Activated naive CD8-positive, alpha-beta T cell treated with anti-CD3 and anti-CD28 coated beads, Interleukin-2, amount 50 U/mL, for 16 hours (primary cell): ENCODE measurements at places on chromosomes 2 and 18.

DNA sequence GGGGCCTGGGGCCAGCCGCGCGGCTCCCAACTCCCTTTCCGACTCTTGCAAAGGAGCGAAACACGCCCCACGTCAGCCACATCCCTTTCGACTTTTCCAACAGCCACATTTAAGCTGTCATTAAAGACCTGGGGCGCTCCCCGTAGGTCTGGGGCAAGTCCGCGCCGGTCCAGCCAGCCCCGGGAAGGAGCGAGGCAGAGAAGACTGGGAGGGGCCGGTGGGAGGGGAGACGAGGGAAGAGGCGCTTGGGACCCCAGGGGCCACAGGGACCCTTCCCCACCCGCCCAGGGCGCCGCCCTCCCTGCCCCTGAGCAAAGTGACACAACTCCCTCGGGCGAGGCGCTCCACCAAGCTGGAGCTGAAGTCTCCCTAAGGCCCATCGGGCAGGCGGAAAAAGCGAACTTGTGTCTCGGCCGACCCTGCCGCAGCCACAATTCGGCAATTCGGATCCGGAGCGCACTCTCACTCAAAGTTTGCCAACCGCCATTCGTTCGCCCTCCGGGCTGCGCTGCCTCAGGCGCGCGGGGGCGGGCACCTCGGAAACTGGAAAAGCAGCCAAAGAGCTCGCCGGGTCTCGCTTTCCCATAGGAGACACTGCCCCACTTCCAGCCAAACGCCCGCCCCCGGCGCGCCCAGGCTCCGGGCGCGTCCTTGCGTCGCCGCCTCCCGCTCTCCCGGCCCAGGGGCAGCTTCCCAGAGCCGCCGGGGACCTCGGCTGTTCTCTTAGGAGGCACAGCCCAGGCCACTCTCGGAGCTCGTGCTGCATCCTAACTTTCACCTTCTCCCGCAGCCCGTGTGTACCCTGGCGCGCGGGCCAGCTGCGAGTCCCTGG is 1.1 kb upstream of the KCTD1 start:
- DNase-seq: no peak

DNA sequence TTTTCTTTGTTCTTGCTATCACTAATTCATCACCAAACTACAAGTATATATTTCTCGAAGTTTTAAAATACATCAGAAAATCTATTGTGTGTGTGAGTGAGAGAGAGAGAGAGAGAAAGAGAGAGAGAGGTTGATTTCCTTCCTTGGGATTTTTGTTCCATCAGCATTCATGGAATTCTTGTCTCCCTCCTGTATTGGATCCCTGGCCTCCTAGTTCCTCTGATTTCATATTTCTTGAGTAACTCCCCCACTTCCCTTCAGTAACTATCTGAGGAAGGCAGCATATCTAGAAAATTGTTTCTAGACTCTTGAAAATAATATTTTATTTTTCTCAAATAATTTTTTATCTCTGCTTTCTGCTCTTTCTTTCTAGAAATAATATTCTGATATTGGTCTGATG is 13.3 kb upstream of the ACTR2 start:
- DNase-seq: no peak

GRCh38 chr2:158582670-158583069 is 125.9 kb downstream of the PKP4 start:
- no peak for DNase-seq

- no peak for DNase-seq
Observed at GRCh38 chr2:182097571-182098164, 112.0 kb downstream of the PPP1R1C start.

- DNase-seq: no peak
Observed at GRCh38 chr2:43212931-43213330, 13.5 kb downstream of the ZFP36L2 start.

GRCh38 chr2:37857575-37858399 is 67.3 kb upstream of the RMDN2 start:
- no peak for DNase-seq

- no peak for DNase-seq
Observed at GRCh38 chr2:120583851-120584570, 151.7 kb upstream of the GLI2 start.

DNA sequence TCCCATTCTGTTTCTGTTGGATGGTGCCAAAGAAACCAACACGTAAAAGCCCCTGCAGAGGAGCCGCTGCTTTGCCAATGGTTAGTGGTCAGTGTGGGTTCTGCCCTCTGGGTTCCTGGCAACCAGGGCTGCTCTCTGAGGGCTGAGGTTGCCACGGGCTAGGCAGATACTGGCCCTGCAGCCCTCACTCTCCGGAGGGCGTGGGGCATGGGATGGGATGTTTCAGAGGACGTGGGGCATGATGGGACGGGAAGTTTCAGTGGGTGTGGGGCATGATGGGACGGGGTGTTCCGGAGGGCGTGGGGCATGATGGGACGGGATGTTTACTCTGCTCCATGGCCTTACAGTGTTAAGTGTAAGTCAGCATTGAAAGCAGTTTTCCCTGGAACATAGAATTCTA is 34.2 kb downstream of the ADI1 start:
- DNase-seq: no peak

DNA sequence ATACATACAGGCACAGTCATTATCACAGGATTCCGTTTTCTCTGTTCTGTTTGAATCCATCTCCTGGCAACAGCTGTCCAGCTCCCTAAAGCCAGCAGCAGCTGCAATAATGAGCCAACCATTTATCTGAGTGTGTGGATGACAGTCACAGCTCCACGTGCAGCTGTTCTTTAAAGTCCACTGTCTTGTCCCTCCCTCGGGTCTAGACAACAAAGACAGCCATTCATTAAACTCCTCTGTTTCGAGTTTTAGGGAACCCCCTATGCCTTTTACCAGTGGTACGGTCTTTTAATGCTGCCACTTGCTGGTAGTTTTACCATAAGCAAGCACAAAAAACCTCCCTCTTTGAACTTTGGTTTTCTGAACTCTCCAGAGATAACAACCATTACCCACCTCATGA is 16.0 kb upstream of the MSGN1 start:
- no peak for DNase-seq

- DNase-seq: no peak
Observed at GRCh38 chr2:227804975-227805374, 8.7 kb upstream of the CCL20 start.

- DNase-seq: no peak
Observed at GRCh38 chr18:57397440-57398132, 37.6 kb upstream of the ONECUT2 start.

GRCh38 chr18:3447068-3447894 is 2.7 kb upstream of the TGIF1 start:
- DNase-seq: no peak

- no peak for DNase-seq
Observed at GRCh38 chr18:56823986-56824565, 172.9 kb downstream of the WDR7 start.

DNA sequence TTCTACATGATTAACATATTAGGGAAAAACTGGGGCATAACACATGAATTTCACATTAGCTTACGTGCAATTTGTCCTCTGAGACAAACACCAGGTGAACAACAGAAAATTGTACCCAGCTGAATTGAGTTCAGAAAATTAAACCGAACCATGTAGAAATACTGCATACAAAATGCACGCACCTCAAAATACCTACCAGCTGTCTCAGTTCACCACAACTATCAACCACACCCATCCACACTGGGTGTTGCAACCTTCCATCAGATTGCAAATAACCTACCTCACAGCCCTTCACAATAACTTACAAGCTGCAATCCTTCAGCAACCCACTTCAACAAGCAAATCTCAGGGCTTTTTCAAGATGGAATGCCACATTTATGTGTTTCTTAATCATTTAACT is 55.9 kb downstream of the UNC50 start:
- no peak for DNase-seq

- DNase-seq: no peak
Observed at GRCh38 chr2:36824273-36824672, 127.8 kb downstream of the VIT start.

- no peak for DNase-seq
Observed at GRCh38 chr2:134988994-134989605, 58.1 kb downstream of the MAP3K19 start.

- DNase-seq: no peak
Observed at GRCh38 chr2:105768176-105768575, 23.5 kb downstream of the NCK2 start.

DNA sequence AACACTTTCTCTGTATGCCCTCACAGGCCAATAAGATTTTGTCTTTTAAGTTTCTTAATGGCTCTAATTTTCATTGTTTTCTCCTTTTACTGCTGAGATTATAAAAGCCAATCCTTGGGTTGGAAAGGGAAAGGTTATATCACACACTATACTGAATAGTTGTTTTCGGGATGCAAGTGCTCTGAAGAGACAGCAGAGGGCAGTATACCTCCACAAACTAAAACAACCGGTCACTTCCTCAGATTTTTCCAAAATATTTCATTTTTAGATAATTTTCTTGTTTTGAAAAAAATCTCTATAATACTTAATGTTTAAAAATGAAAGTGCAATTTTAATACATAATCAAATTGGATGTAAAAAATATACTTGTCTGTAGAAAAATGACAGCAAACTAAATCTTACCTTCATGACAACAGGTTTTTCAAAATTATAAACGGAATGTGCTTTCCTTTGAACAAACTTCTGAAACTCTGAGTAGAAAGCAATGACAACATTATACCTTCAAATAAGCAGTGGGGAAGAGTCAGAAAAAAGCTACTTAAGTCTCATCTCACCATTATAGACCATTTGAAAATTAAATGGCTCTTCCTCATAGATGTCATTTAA is 82.7 kb downstream of the ORC4 start:
- no peak for DNase-seq

- DNase-seq: no peak
Observed at GRCh38 chr2:18403921-18404522, 156.4 kb downstream of the RDH14 start.

DNA sequence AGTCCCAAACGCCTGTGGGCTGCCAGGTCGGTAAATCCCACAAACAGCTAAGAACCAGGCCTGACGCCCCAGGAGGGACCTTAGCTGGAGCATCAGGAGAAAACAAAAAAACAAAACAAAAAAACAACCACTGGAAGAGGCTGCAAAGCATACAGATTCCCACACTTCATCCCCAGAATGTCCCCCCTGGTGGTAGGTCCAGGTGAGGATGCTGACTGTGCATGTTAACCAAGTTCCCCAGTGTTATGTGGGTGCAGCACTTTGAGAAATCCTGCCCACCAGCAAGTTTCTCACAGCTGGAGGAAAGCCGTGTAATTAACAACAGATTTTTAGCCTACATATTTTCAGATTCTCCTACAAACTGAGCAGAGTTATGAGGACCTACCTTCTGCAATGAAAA is 15.1 kb downstream of the ST3GAL5 start:
- no peak for DNase-seq

- no peak for DNase-seq
Observed at GRCh38 chr2:186058614-186059013, 320.0 kb downstream of the FSIP2 start.

- no peak for DNase-seq
Observed at GRCh38 chr2:217753460-217754200, 249.2 kb downstream of the TNS1 start.

GRCh38 chr2:17160594-17160993 is 357.6 kb downstream of the RAD51AP2 start:
- no peak for DNase-seq

DNA sequence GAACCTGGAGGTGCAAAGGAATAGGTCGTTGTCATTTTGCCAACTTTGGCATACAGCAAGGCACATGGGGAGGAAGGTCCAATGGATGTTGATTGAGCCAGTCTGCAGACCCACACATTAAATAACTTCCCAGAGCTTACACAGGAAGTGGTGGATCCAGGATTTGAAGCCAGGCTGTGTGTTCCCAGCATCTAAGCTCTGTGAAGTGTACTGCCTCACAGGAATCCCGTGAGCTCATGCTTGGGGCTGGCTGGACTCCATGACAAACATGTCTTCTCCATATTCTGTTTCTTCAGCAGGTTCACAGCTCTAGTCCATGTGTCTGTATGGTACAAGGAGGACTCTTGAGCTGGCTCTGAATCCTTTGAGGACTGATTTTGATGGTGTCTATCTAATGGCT is 63.9 kb downstream of the KLHL29 start:
- no peak for DNase-seq

DNA sequence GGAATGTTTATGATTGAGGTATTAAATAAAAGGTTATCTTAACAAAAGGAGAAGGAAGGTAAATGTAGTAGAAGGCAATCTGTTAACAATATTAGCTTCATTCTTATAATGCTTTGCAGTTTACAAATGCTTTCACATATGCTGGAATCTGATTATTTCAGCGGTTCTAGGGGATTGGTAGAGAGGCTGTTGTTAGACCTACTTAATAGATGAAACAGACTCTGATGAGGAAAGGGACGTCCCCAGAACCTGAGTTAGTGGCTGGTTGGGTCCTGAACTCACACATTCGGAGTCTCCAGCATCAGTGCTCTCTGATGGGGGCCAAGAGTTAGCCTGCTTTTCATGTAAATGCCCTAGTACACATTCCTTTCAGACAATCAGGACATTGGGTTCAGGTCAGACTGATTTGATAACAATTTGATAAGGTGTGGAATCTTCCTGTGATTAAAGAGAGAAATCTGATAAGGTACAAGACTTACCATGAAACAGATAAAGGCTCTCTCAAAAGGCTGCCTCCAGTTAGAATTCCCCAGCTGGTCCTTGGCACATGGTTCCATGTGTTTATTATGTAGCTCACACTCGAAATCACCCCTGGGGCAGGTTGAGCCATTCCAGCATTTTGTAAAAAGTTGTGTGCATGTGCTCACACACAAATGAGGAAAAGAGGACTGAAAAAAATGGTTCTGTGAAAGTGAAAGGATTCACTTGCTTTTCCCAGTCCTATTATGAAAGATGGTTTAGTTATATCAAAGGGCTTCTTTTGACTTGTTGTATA is 103.1 kb downstream of the GPD2 start:
- no peak for DNase-seq

GRCh38 chr2:20384953-20385352 is 34.3 kb upstream of the PUM2 start:
- DNase-seq: no peak

- no peak for DNase-seq
Observed at GRCh38 chr2:17610521-17610920, 70.0 kb downstream of the VSNL1 start.

DNA sequence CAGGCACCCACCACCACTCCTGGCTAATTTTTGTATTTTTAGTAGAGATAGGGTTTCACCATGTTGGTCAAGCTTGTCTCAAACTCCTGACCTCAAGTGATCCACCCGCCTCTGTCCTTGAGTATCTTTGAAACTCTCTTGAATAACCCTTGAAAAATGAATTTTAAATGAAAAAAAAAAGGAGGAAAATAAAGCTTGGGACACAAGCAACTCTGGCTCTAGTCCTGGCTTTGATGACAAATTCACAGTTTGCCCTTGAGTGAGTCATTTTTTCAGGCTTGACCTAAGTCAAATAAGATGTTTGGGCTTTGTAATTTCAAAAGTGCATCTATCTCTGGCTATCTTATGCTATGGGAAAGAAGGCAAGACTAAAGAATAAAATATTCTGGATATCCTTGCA is 79.0 kb upstream of the TRIB2 start:
- no peak for DNase-seq

- DNase-seq: no peak
Observed at GRCh38 chr18:63233334-63233733, 86.2 kb downstream of the BCL2 start.

GRCh38 chr2:30237239-30237965 is 6.1 kb downstream of the LBH start:
- no peak for DNase-seq
